Progenitor cell of endocrine pancreas (in vitro differentiated cells): ENCODE measurements at places on chromosomes 11 and 22. TPM values are rescaled to one million over a fixed set of nuclear protein-coding genes. Genes with fewer than 3 reads are reported as not detected.
A peak's percentile ranks its signal among the peaks of the same experiment; 100 is the strongest.

B4GALNT4 gene
- 277 and 294 TPM in 2 replicates for total RNA-seq

DNA sequence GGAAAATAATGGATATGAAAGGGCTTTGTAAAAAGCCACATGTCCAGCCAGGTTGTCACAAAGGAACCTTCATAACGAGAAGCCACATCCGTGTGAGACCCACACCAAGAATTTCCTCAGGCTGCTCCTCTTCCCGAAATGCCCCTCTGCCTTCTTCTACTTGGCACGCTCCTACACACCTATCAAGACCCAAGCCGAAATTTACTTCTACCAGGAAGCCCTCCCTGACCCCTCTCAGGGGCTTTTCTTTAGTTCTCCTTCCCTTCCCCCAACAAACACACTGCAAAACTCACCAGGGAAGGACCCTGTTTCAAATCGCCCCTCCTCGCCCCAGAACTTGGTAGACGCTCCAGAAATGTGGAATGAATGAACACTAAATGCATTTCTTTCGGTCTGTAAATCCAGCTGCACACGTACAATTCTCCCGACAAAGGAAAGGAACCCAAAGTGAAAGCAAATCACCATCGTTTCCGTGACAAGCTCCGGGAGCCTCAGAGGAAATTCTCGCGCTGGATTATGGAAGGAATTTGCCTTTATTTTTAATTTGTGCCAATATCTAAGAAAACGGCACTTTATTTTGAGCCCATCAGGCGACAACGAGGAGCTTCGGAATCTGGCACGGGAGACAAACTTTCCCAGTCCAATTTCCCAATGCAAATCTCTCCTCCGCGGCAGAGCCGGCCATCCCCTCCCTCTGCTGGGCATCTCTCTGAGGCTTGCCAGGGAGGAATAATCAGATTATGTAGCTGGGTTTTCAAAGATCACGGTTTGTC is 13.2 kb upstream of the SHISAL1 start:
- H3K4me3 ChIP-seq, result no peak overlapping the region
- H3K4me1 ChIP-seq, result peaks cover 1% of the 10 kb centered on the region
- DNase-seq, result no peak
- peaks cover 68% of the 10 kb centered on the region for H3K27me3 ChIP-seq
- H3K27ac ChIP-seq, result no peak overlapping the region

DNA sequence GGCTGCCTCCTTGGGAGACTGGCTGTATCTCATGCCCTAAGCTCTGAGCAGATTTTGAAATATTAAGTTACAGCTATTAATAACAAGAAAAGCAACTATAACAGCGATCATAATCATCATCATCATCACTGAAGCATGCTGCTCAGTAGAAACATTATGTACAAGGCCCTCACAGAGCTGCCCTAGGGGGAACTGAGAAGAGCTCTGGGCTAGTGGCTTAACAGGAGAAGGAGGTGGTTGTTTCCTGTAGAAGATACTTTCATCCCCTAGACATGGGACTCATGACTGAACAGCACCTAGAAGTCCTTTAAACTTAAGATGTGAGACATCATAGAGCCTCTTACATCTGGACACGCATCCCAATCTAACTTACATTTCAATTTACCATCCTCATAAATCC is 332.8 kb upstream of the PLET1 start:
- no peak overlapping the region for H3K4me3 ChIP-seq
- no peaks in the 10 kb centered on the region for H3K4me1 ChIP-seq
- H3K27ac ChIP-seq, result no peak overlapping the region

- H3K27ac ChIP-seq, result no peak overlapping the region
- no peaks in the 10 kb centered on the region for H3K27me3 ChIP-seq
- no peak overlapping the region for H3K4me3 ChIP-seq
- H3K36me3 ChIP-seq, result peaks cover 10% of the 10 kb centered on the region
- no peaks in the 10 kb centered on the region for H3K4me1 ChIP-seq
Measured at GRCh38 chr11:68052137-68052873, 13.5 kb downstream of the TCIRG1 start.

GRCh38 chr22:48937032-48937639 is 890.5 kb downstream of the BRD1 start:
- H3K4me1 ChIP-seq, result peaks cover 12% of the 10 kb centered on the region
- peaks cover 1% of the 10 kb centered on the region for H3K36me3 ChIP-seq
- no peak overlapping the region for H3K4me3 ChIP-seq
- peaks cover 6% of the 10 kb centered on the region for H3K27me3 ChIP-seq
- peak overlapping the region; percentile 29 for H3K27ac ChIP-seq
- no peak for DNase-seq

DNA sequence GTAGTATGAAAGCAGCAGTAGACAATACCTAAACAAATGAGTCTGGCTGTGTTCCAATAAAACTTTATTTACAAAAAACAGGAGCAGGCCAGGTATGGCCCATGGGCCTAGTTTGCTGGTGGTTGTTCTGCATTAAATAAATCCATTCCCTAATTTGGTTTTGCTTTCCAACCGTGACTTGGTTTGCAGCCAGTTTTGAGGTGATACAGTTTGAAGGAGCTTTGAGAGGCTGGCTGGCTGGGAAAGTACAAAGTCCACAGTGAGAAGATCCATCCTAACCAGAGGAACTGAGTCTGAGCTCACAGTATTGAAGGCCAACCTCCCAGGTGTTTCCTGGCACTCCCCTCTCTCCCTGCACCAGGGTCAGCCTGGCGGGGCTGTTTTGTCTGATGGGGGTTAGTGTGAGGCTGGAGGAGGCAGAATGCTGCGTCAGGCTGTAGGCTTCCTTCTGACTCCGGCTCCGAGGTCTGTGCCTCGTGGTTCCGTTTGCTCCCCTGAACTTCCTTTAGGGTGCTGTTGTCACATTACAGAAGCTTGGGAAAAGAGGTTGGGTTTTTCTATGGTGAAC is 129.5 kb downstream of the MICAL2 start:
- DNase-seq, result no peak
- H3K4me3 ChIP-seq, result no peak overlapping the region
- peaks cover 22% of the 10 kb centered on the region for H3K4me1 ChIP-seq
- H3K27me3 ChIP-seq, result no peaks in the 10 kb centered on the region

- H3K27me3 ChIP-seq, result no peaks in the 10 kb centered on the region
- no peak overlapping the region for H3K4me3 ChIP-seq
- H3K36me3 ChIP-seq, result peaks cover 42% of the 10 kb centered on the region
- H3K4me1 ChIP-seq, result no peaks in the 10 kb centered on the region
- H3K27ac ChIP-seq, result no peak overlapping the region
- DNase-seq, result no peak
Measured at GRCh38 chr11:32935462-32936029, 42.9 kb downstream of the QSER1 start.

GRCh38 chr22:37485395-37486223 is 575 bp downstream of the MFNG start:
- peaks cover 7% of the 10 kb centered on the region for H3K27me3 ChIP-seq
- no peak overlapping the region for H3K27ac ChIP-seq
- no peak overlapping the region for H3K4me3 ChIP-seq
- peaks cover 7% of the 10 kb centered on the region for H3K36me3 ChIP-seq
- peaks cover 28% of the 10 kb centered on the region for H3K4me1 ChIP-seq
- no peak for DNase-seq

- no peaks in the 10 kb centered on the region for H3K4me1 ChIP-seq
- H3K27me3 ChIP-seq, result no peaks in the 10 kb centered on the region
- peaks cover 7% of the 10 kb centered on the region for H3K36me3 ChIP-seq
- no peak overlapping the region for H3K27ac ChIP-seq
Measured at GRCh38 chr11:44072757-44073658, 6.9 kb downstream of the ACCS start.

DNA sequence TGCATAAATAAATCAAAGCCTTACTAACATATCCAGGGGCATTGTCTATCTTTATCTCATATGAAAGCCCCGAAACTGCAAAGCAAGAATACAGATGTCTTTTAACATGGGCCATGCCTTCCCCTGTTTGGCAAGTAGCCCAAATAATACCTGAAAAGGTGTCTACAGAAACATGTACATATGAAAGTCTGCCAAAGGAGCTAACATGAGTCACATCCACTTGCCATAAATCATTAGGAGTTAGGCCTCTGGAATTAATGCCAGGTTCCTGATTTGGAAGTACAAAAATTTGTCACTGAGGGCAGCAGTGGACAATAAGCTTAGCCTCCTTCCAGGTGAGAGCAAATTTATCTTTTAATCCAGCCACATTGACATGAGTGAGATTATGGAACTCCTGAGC is 85.5 kb upstream of the PGR start:
- H3K4me1 ChIP-seq, result peaks cover 2% of the 10 kb centered on the region
- no peak overlapping the region for H3K27ac ChIP-seq
- peaks cover 3% of the 10 kb centered on the region for H3K36me3 ChIP-seq
- H3K4me3 ChIP-seq, result no peak overlapping the region
- H3K27me3 ChIP-seq, result no peaks in the 10 kb centered on the region

- no peaks in the 10 kb centered on the region for H3K4me1 ChIP-seq
- H3K27me3 ChIP-seq, result no peaks in the 10 kb centered on the region
- peaks cover 2% of the 10 kb centered on the region for H3K36me3 ChIP-seq
Measured at GRCh38 chr11:75035911-75036565, 47.3 kb downstream of the NEU3 start.

DNA sequence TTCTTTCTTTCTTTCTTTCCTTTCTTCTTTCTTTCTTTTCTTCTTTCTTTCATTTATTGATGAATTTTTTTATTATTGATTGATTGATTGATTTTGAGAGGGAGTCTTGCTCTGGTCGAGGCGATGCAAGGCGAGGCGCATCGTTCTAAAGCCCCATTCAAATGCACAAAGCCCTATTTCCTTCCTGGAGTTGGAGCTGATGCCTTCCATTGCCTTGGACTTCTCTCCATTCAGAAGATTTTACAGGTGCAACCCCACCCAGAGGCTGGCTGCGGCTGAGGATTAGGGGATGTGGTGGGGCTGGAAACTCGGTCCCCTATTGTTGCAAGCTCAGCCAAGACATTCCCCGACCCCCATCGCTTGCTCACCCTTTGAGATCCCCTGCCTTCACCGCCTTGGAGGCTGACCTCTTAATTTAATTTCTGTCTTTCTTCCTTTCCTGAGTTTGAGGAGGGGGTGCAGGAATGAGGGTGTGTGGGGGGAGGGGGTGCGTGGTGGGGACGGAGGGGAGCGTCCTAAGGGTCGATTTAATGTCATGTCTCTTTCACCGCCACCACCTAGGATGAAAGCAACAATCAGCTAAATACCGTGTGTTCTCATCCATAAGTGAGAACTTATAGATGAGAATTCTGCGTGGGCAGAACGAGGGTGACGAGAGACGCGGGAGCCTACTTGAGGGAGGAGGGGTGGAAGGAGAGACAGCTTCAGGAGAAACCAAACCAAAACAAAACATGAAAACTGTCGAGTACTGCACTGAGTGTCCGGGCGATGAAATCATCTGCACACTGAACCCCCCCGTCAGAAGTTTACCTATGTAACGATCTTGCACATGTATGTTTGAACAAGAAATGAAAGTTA is 3913.9 kb upstream of the OR11H1 start:
- no peak overlapping the region for H3K27ac ChIP-seq
- H3K27me3 ChIP-seq, result no peaks in the 10 kb centered on the region
- H3K4me3 ChIP-seq, result no peak overlapping the region
- no peak for DNase-seq
- H3K36me3 ChIP-seq, result peaks cover 28% of the 10 kb centered on the region

DNA sequence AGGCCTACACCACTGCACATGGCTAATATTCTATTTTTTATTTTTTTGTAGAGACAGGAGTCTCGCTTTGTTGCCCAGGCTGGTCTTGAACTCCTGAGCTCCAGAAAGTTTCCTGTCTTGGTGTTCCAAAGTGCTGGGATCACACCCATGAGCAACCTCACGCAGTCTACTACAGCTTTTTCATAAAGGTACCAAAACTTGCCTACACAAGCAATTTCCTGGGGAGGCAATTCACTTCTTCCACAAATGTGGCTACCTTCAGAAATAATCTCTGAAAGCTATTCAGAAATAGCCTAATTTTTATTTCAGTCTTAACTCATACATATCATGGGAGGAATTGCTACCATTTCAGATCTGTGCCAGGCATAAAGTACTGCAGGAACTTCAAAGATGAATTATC is 11.4 kb downstream of the SLC35F2 start:
- H3K36me3 ChIP-seq, result no peaks in the 10 kb centered on the region
- H3K27ac ChIP-seq, result no peak overlapping the region
- no peak for DNase-seq
- no peaks in the 10 kb centered on the region for H3K27me3 ChIP-seq
- no peak overlapping the region for H3K4me3 ChIP-seq
- H3K4me1 ChIP-seq, result no peaks in the 10 kb centered on the region

DNA sequence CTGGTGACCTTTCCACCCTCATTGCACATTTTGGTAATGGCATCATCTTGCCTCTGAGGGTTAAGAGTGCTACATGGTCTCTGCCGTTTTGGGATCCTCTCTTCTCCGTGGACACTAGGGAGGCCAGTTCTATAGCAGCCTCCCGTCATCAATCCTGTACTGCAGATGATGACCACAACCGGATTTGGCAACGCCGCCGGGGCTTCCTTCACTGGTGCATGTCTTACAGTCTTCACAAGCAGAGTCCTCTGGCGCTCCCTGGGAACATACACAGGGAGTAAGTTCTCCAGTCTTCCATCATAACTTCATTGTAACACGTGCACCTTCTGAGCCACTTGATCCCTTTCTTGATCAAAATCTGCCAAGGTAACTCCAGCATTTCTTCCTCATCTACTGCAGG is 69.0 kb upstream of the SLC22A12 start:
- no peak overlapping the region for H3K4me3 ChIP-seq
- H3K4me1 ChIP-seq, result no peaks in the 10 kb centered on the region
- no peak for DNase-seq
- peaks cover 1% of the 10 kb centered on the region for H3K36me3 ChIP-seq
- H3K27ac ChIP-seq, result no peak overlapping the region

DNA sequence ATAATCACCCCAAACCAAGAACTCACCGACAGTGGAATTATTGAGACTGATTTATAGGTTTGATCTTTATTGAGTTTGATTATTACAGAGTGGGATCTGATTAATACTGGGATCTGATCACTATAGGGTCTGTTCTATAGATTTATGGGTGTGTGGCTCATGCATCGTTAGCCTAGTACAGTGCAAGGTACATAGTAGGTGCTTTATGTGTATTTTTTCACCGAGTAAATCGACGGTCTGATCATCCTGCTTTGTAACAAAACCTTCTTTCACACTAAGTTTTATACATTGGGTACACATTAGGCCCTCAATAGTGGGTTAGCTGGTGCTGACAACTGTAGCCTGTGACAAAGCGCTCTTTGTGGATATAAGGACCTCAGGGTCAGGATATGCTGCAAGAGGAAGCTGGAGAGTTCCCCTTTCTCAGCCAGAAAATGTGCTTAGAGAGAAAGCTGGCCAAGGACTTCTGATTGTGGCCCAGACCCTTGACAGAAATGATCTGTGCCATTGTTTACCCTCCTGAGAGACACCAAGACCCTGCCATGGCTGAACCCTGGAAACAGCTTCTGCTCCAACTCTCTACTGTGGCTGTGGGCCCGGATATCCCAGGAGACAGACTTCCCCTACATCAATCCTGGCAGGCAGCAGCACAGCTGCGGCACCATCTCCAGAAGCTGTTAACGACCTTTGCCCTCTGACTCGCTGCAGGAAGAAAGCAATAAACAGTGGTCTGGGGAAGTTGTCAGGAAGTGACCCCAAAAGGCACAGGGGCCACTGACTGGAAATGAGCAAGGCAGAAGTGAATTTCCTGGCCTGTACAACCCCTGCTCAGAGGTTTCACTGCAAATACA is 16.1 kb upstream of the TPP1 start:
- DNase-seq, result no peak
- peaks cover 17% of the 10 kb centered on the region for H3K36me3 ChIP-seq
- H3K4me1 ChIP-seq, result peaks cover 5% of the 10 kb centered on the region
- no peak overlapping the region for H3K4me3 ChIP-seq
- H3K27me3 ChIP-seq, result peaks cover 15% of the 10 kb centered on the region

GRCh38 chr11:6404342-6405051 is 14.2 kb downstream of the SMPD1 start:
- H3K4me3 ChIP-seq, result no peak overlapping the region
- no peak overlapping the region for H3K27ac ChIP-seq
- no peaks in the 10 kb centered on the region for H3K4me1 ChIP-seq
- H3K36me3 ChIP-seq, result peaks cover 12% of the 10 kb centered on the region

GRCh38 chr11:34284156-34284555 is 73.7 kb downstream of the ABTB2 start:
- H3K4me1 ChIP-seq, result peaks cover 36% of the 10 kb centered on the region
- H3K4me3 ChIP-seq, result no peak overlapping the region
- no peak for DNase-seq
- peak overlapping the region; percentile 35 for H3K27ac ChIP-seq
- no peaks in the 10 kb centered on the region for H3K36me3 ChIP-seq
